ENCODE measurements at places on chromosomes 4 and X. TPM values are rescaled to one million over a fixed set of nuclear protein-coding genes. Genes with fewer than 3 reads are reported as not detected.

The GYG2 gene
- 107 TPM for total RNA-seq

The GPR119 gene
- total RNA-seq = 3.1 TPM

The LRAT gene
- total RNA-seq = 22.6 TPM

The GASK1B gene
- 25.8 TPM for total RNA-seq

The MAGEB17 gene
- 0.19 TPM for total RNA-seq

DNA sequence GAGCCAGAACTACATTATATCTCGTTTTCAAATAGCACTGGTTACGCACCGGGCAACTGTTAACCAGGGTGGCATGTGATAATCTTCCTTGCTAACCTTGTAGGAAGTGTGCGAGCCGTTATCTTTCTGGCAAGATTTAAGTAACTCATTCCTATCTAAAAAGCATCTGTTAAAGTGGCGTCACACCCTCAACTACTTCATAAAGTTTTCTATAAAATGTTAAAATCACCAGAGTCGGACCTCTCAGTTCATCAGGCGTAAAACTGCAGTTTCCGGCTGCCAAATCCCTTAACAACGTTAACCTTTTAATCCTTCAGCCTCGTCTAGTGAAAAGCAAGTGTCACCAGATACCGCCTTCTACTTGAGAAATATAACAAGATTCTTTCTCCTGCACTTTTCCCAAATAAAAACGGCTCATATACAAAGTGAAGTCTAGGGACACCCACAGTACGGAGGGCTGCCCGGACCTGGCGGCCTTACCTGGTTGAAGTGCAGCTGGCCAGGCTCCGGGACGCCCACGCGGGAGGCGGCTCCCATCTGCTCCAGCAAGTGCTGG lies 1.2 kb downstream of the SLC39A8 start:
- DNase-seq = no peak

Measured in progenitor cell of endocrine pancreas (in vitro differentiated cells).